NCI-H2081 treated with DMSO at 0.1 percent for 48 hours (cell line): ENCODE measurements at places on chromosomes 1 and 21.

DNA sequence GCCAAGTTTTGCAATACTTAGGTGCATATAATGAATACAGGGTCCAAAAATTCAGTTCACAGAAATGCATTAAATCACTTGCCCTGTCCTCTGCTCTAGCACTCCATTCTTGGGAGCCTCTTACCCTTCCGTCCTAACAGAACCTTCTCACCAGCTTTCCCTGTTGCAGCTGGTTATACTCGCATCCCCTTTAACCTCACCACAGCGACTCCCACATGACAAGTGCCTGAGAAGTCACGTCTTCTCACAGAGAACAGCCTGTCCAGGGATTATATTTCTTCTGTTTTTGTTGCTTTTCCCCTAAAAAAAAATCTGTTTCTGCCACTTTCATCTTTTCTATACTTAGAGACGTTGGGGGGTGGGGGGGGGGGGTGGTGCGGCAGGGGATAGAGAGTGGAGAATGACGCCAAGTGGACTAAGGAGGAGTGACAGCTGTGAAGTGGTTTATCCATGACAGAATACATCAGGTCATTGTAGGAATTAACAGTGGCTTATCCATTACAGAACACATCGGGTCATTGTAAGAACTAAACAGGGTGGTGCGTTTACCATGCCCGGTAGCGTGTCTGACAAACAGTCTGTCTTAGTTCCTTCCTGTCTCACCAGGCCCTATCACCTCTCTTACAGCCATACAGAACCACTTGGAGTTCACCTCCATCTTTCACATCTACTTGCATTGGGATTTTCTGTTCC is 117.6 kb downstream of the UBE2U start:
- no peak for DNase-seq

DNA sequence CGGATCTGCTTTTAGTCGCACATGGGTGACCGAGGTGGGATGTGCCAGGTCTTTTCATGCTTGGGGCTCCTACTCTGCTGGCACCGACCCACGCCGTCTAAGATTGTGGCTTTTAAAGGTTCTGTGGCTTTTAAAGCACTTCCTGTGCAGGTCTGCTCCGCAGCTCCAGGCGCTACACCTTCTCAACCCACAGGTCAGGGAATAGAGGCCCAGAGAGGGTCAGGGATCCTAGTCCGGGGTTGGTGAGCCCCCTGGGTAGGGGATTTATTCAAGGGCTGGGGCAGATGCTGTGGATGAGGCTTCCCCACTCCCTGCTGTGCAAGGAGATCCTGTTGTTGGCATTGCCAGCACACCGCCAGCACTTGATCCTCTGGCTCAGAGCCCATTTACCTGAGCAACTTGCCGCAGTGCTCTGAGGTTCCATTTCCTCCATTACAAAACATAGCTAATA is 212.8 kb upstream of the RAB4A start:
- no peak for DNase-seq

- no peak for DNase-seq
Observed at GRCh38 chr1:167462341-167462740, 56.0 kb downstream of the CD247 start.

- DNase-seq: no peak
Observed at GRCh38 chr21:46307625-46308024, 16.0 kb downstream of the C21orf58 start.

DNA sequence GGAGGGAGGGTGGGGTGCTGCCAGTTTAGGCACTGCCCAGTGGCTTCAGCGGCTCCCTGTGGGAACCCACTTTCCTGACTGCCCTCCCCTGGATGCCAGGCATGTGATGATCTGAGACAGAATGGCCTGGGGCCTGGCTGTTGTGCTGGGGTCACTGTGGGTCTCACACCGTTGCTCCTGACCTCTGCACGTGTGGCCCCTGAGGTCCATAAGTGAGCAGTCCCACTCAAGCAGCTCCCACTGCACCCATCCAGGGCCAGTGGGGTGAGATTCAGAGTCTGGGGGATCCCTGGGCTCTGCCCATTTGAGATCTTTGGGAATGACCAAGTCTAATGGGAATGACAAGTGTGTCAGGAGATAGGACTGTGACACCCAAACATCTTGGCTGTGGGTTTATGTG is 18.0 kb downstream of the PODN start:
- DNase-seq: no peak
